NCI-H1930 (cell line): ENCODE measurements at places on chromosomes 11 and 22.

DNA sequence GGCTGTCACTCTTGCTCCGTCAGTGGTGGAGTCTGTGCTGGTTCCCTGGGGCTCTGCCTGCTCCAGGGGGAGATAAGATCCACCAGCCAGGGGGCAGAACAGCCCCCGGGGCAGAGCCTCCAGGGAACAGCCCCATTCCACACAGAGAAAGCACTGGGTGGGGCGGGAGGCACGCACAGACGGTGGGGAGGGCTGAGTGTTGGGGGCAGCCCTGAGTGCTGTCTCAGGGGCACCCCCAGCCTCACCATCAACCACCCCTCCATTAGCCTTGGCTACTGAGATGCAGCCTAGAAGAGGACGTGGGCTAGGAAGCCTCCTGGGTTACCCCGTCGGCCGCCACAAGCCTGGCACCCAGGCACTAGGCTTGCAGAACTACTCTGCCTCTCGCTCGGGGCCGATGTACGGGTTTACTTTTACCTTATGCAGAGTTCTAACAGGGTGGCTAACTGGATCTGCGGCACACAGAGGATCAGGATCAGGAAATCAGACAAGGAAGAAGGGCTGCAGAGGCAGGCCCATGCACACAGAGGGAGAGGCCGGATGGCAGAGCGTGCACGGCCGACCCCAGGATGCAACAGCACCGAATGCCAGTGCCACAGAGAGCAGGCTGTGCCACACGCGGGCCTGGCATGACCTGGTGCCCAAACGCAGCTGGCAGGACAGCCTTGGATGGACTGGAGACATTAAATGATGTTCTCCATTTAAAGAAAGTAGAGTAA, 140.5 kb downstream of the CTTN start:
- DNase-seq: no peak

- DNase-seq: no peak
Measured at GRCh38 chr11:9747229-9747628, 83.4 kb downstream of the SWAP70 start.

DNA sequence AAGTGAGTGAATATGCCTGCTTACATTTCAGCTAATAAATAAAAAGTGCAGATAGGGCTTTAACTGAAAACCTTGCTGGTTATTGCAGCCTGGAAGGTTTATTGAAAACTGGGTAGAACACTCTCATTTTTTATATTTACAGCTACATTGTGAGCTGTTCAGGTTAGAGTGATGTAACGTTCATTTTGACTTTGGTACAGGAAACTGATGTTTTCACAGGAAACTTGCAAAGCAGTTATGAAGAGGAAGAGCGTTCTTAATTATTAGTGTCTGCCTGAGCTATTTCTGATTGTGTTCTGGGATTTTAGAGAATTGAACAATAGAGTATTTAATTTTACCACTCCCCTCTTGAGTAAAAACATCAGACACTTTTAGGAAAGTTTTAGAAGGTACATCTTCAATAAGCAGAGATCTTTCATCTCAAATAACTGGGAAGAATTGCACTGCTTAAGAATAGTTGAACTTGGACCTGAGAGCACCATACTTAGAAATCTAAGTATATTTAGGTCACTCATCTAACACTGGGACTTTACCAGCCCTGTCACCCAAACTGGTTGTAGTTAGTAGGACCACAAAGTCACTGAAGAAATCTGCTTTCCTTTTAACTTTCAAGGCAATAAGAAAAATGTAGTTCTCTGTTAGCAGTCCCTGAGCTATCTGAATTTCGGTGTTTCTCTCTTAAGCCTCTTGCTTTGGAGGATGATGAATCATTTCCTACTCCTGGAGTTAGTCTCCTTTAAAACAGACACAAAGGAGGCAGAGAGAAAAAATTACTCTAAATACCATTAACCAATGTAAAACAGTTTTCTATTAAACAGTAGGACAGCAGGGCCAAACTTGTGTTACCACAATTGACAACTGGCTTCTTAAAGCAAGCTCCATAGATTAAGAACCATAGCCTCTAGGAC, 128.6 kb upstream of the DDI1 start:
- no peak for DNase-seq

DNA sequence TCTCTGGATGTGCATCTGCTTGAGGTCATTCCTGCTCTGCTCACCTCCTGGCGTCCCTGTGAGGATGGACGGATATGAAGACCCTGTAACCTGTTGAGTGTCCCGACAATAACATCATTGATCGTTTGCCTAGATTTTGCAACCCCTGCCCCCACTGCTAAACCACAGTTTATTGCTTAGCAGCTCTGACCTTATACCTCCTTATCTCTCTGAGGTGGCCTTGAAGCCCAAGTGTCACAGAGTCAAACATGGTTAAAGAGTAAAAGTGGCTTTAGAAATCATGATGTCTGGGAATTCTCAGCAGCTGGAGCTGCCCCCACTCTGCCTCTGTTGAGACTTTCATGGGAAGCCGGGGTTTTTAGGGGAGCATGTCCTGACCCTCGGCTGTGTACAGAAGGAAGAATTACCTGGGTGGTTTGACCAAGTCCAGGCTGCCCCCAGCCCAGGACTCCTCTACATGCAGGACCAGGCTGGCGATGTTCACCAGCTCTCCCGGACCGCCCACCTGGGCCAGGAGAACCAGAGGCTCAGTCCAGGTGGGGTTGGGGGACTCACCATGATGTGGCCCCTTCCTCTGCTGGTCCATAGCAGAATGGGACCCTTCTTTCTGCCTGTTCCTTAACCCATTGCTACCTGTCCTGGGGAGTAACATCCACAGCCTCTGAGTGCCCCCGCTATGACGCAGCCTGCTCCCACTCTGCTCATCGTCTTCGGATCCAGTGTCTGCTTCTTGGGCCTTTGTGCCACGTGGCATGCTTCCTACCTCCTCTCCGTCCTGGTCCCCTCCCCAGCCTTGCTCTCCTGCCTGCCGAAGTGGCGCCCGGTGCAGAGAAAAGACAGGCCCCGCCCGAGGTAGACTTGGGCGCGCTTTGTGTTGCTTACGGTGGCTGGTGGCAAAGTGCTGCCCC, 33.4 kb upstream of the FTH1 start:
- DNase-seq: no peak

DNA sequence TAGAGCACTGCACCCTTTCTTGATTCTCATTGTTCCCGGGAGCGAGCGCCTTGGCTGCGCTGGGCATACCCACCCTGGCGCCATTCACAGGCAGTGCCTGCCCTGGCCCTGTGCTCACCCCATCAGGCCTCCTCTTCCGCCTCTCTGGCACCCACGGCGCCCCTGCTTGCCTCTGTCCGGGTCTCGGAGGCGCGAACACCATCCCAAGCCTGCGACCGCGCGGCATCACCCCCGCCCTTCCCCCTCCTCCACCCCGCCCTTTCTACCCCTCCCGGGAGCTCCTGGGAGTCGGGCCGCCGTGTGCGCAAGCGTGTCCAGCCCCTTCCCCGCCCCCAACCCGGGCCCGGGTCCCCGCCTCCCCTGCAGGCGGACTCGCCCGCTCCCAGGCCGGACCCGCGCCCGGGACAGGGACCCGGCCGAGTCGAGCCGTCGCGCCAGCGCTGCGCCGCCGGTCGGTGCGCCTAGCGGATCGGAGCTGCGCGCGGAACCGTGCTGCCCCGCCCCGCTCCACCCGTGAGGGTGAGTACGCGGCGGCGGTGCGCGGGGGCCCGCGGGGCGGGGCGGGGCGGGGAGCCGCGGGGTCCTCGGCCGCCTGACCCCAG, at the start of gene ST3GAL4:
Gene ST3GAL4, plus strand, starts transcription at position 363 of the 602 bp plus-strand sequence. CDS start 50,470 bp downstream, outside the sequence.
- peak; percentile 70 for DNase-seq

GRCh38 chr11:43245466-43245865, 66.3 kb upstream of the API5 start:
- no peak for DNase-seq

GRCh38 chr22:26835929-26836528, 178.6 kb downstream of the MIAT start:
- DNase-seq: no peak

GRCh38 chr11:130029137-130029536, 26.5 kb upstream of the PRDM10 start:
- no peak for DNase-seq

- no peak for DNase-seq
Measured at GRCh38 chr22:30206944-30207343, 39.6 kb downstream of the LIF start.

DNA sequence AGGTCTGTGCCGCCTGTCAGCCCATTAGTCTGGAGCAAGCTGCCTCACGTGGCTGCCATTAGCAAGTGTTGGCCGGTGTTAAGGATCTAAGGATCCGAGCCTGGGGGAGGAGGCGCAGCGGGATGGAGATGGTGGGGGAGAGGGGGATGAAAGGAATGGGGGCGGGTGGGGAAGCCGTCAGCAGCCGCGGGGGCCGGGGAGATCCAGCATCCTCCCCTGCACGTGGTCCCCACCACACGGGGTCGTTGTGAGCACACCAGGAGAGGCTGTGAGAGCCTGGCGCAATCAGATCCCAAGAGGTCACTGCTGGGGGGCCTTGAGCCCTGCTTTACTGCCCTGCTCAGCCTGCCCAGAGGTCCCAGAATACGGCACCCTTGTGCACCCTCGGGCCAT, 7.3 kb downstream of the CABP7 start:
- DNase-seq: no peak

GRCh38 chr22:41146573-41146972, 54.2 kb downstream of the EP300 start:
- DNase-seq: no peak

- no peak for DNase-seq
Measured at GRCh38 chr11:119432484-119433357, 9.7 kb upstream of the THY1 start.

DNA sequence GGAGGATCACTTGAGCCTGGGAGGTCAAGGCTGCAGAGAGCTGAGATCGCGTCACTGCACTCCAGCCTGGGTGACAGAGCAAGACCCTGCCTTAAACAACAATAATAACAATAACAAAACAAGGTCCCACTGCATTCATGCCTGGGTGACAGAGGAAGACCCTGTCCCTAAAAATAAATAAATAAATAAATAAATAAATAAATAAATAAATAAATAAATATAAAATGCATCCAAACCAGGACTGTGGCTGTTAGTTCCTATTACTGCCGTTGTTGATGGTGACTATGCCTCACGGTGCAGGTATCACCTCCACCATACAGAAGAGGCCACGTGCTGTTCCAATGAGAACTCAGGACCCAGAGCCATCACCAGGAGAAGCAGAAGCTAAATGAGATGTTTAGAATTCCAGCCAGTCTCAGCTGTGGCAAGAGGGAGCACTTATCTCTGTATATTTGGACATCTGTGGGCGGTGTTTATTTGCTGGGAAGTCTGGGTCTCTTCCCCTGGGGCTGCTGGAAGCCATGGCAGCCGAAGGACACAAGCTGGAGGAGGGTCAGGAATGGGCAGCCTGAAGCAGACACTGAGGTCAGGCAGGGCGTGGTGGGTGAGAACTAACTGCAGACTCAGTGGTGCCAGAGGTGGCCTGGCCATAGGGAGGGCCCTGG, 21.6 kb downstream of the C11orf86 start:
- no peak for DNase-seq

DNA sequence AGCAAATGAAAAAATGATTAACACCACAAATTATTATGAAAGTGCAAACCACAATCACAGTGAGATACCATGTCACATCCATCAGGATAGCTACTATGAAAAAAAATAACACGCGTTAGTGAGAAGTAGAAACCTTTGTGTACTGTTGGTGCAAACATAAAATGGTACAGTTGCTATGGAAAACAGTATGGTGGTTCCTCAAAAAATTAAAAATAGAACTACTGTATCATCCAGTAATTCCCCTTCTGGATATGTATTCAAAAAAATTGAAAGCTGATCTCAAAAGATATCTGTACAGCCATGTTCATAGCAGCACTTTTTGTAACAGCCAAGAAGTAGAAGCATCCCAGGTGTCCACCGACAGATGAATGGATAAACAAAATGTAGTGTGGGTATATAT, 43.4 kb downstream of the CCDC81 start:
- DNase-seq: no peak

GRCh38 chr11:128845334-128845780, 21.7 kb downstream of the KCNJ1 start:
- no peak for DNase-seq

DNA sequence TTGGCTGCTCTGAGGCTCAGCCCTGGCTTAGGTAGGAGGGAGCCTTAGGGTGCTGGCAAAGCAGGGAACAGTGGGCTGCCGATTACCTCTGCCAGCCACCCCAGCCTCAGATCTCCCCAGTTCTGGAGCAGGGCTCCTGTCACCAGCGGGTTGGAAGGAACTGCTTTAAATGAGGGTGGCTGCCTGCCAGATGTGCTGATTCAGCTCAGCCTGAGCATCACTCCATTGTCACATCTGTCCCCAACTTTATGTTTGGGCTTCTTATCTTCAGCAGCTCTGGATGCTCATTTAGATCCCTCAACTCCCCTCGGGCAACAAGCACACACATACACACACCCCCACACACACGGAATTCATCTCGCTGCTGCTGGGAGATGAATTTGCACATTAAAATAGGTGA, 16.9 kb upstream of the ANKK1 start:
- DNase-seq: no peak

DNA sequence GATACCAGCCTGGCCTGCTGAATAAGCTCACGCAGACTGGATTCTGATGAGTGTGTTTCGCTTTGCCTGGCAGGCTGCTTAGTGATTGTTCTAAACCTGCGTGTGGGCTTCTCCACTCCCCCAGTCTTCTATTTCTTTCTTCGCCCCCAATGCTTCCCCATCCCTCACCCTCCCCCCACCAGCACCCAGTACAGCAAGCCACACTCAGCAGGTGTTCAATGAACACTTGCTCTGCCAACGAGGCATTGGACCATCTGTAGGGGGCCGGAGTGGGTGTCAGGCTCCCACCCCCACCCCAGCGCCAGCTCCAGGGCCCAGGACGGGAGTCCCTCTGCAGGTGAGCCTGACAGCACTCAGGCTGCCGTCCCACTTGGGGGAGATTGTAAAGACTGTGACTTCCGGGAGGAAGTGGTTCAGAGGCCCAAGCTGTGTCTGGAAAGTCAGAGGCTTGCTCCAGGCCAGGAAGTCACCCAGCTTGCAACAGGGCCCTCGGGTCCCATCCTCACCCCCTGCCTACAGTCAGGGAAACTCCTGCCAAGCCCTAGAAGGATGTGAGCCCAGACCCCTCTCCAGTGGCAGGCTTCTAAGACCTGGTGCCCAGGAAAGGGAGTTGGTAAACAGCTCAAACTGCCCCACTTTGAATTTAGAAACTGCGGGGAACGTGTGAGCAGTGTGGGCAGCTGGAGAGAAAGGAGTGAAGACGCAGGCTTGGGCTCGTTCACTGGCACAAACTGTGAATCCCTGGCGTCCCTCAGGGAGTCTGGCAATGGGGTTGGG, 66.3 kb upstream of the PRDM11 start:
- no peak for DNase-seq
